ENCODE measurements at places on chromosomes 11 and 22. TPM values are rescaled to one million over a fixed set of nuclear protein-coding genes. Genes with fewer than 3 reads are reported as not detected.

Gene NCF4
- 13.4 TPM for total RNA-seq

Gene PDGFB
- total RNA-seq = 11.1 TPM

GRCh38 chr11:36976741-36977140 lies 378.7 kb upstream of the RAG2 start:
- DNase-seq = no peak
- no peaks in the 10 kb centered on the region for H3K36me3 ChIP-seq
- no peaks in the 10 kb centered on the region for H3K4me1 ChIP-seq
- H3K27me3 ChIP-seq = no peaks in the 10 kb centered on the region

GRCh38 chr11:59206635-59207034 lies 6.1 kb downstream of the MPEG1 start:
- H3K36me3 ChIP-seq = peaks cover 5% of the 10 kb centered on the region
- no peak for DNase-seq
- H3K4me1 ChIP-seq = no peaks in the 10 kb centered on the region
- no peak overlapping the region for H3K4me3 ChIP-seq

DNA sequence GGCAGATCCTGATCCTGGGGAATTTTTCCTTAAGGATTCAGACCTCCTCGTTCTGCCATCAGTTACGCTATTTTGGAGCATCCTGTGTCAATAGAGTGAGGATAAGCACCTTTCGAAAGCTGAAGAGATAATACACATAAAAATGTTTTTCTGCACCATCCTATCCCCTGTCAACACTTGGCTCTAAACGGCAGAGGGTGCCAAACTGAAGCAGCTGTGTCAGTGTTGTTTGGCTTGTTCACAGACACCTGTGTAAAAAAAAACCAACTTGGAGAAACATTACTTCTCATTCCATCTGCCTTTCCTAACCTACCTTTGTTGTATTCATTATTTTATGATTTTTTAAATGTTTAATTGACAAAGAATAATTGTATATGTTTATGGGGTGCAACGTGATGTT lies 417.0 kb upstream of the DDI1 start:
- no peaks in the 10 kb centered on the region for H3K27me3 ChIP-seq
- no peaks in the 10 kb centered on the region for H3K4me1 ChIP-seq
- H3K27ac ChIP-seq = no peak overlapping the region
- DNase-seq = no peak
- H3K36me3 ChIP-seq = no peaks in the 10 kb centered on the region
- H3K4me3 ChIP-seq = no peak overlapping the region

GRCh38 chr22:50326225-50326955 lies 422 bp downstream of the DENND6B start:
- peak overlapping the region; percentile 92 for H3K4me3 ChIP-seq
- H3K27ac ChIP-seq = peak overlapping the region; percentile 97
- H3K27me3 ChIP-seq = no peaks in the 10 kb centered on the region

DNA sequence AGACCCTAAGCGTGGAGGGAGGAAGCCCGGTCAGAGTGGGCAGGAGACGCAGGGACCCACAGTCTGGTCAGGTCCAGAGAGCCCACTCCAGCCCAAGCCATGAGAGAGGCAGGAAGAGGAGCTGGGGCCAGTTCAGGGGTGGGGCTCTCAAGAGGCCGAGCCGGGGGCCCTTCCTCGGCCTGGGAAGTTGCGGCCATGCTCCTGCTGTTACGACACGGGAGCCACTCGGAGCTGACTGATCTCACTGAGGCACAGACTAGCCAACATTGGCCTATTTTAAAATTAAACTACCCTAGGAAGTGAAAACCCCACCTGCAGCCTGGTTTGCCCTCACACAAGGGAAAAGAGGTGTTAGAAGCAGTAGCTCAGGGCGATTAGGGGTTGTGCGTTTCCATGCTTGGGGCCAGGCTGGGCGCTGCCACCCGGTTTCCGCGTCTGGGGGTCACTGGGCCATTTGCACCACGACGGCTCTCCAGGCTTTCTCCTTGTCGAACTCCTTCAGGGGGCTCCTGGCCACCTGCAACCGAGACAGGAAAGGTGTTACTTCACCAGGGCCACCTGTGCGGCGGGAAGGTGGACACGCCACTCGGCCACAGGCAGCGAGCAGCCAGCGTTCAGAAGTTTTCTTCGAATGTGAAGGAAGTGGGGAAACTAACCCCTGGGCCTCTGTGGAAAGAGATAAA lies 3.2 kb upstream of the TTLL8 start:
- H3K27me3 ChIP-seq = peaks cover 43% of the 10 kb centered on the region
- H3K27ac ChIP-seq = no peak overlapping the region
- H3K4me3 ChIP-seq = no peak overlapping the region
- no peaks in the 10 kb centered on the region for H3K36me3 ChIP-seq
- no peaks in the 10 kb centered on the region for H3K4me1 ChIP-seq

DNA sequence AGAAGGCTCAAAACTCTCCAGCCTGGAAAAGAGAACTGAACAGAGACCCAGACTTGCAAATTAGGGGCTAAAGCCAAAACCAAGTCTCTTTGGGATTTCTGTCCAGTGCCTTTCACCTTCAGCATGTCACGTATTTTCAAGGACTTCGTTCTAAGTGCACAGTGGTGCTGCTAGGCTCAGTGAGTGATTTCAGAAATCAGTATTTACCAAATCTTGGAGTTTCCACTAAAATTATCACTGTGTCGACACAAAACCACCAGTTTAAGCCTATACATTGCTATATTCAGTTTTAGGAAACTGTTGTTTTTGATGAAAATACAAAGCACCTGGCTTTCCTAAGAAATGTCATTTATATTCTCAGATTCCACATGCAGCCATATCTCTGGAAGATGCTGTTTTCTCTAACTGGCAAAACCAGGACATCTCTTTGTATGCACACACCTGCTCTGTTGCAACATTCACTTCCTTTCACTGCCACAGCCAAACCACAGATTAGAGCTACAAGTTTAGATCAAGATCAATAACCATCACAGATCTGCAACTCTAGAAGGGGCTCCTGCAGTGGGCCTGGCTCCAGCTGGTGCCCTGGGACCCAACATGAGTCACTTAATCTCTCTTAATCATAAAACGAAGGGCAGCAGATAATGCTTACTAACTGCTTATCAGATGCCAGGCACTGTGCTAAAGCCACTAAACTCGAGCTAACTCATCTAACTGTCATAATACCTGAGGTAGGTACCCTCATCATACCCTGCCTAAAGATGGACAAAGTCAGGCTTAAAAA lies 22.3 kb downstream of the SMCO4 start:
- no peaks in the 10 kb centered on the region for H3K4me1 ChIP-seq
- H3K27me3 ChIP-seq = no peaks in the 10 kb centered on the region
- no peak for DNase-seq
- no peak overlapping the region for H3K27ac ChIP-seq

DNA sequence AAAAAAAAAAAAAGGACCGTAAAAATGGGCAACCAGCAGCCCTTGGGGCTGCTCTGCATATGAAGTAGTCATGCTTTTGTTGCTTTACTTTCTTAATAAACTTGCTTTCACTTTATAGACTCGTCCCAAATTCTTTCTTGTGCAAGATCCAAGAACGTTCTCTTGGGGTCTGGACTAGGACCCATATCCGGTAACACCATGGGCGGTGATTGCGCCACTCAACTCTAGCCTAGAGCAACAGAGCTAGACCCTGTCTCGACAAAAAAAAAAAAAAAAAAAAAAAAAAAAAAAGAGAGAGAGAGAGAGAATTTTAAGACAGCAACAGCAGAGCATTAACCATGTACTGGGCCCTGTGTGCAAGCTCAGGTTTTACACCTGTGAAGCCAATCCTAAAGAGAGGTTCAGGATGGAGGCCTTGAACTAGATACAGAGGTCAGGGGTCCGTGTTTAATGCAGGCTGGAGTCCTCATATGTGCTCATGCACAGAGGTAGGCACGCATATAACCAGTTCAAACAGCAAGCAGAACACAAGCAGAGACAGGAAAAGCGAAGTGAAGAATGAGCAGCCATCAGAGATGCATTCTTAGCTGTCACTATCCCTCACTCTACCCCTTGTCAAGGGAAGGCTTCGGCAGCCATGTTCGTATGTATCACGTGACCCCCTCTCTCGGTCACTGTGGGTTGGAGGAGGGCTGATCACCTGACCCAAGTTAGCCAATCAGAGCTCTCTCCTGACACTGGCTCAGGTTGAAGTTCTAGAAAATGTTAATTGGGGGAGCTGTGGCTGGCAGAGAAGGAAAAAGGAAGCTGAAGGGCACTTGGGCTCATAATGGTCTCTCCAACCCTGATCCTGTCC lies 16.7 kb upstream of the SYT12 start:
- H3K27ac ChIP-seq = peak overlapping the region; percentile 58
- no peaks in the 10 kb centered on the region for H3K4me1 ChIP-seq
- H3K36me3 ChIP-seq = no peaks in the 10 kb centered on the region

DNA sequence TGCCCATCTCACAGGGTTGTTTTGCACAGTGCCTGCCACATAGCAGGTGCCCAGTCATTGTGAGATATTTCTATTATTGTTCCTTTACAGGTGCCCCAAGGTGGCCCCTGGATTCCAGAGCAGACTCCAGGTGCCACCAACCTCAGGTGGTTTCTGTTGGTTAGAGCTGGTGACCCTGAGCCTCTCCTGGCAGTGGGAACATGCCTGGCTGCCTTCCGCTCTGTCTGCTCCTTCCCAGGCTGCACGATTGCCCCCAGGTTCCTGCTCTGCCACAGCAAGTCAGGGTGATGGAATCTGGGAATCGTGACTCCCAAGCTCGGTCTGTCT lies 12.6 kb upstream of the OMP start:
- no peaks in the 10 kb centered on the region for H3K36me3 ChIP-seq
- H3K4me1 ChIP-seq = no peaks in the 10 kb centered on the region

DNA sequence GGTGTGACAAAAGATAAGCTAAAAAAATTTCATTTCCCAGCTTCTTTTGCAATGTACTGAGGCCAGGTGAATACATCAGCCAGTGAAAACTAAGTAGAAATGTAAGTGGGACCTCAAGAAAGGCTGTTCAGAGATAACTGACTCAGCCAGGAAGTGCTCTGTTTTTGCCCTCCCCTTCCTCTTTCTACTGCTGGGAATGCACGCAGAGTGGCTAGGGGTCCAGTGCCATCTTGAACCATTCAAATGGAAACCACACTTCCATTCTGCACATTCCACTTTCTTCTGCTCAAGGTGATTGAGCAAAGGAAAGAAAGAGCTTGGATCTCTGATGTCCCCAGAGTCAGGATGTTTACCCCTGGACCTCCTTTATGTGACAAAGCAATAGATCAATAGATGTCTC lies 27.8 kb upstream of the LMO2 start:
- no peaks in the 10 kb centered on the region for H3K36me3 ChIP-seq
- H3K27ac ChIP-seq = no peak overlapping the region
- no peak for DNase-seq
- no peak overlapping the region for H3K4me3 ChIP-seq

Gene PARVA
- total RNA-seq = 50.5 TPM

Gene PLEKHB1
- 17.0 TPM for total RNA-seq

DNA sequence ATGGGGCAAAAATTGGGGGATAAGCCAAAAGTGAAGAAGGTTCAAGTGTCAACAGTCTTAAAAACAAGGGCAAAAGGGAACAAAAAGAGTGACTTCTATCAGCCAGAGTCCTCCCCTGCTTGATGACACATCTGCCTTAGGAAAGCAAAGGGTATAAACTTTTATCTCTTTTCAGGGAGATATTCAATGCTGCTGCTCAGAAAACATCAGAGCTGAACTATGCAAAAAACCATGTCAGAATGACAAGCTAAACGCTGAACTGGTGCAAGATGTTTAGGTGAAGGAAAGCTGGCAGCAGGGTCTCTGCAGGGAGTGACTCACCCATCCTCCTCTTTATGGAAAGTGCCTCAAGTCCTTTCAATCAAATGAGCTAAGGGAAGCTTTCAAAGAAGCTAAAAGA lies 24.7 kb downstream of the ALG9 start:
- no peak overlapping the region for H3K27ac ChIP-seq
- H3K27me3 ChIP-seq = no peaks in the 10 kb centered on the region
- H3K4me3 ChIP-seq = no peak overlapping the region
- no peaks in the 10 kb centered on the region for H3K4me1 ChIP-seq
- no peaks in the 10 kb centered on the region for H3K36me3 ChIP-seq

GRCh38 chr11:749731-750130 lies 2.5 kb downstream of the TALDO1 start:
- peaks cover 9% of the 10 kb centered on the region for H3K4me1 ChIP-seq
- H3K27me3 ChIP-seq = no peaks in the 10 kb centered on the region
- no peak for DNase-seq
- no peaks in the 10 kb centered on the region for H3K36me3 ChIP-seq
- H3K27ac ChIP-seq = no peak overlapping the region

DNA sequence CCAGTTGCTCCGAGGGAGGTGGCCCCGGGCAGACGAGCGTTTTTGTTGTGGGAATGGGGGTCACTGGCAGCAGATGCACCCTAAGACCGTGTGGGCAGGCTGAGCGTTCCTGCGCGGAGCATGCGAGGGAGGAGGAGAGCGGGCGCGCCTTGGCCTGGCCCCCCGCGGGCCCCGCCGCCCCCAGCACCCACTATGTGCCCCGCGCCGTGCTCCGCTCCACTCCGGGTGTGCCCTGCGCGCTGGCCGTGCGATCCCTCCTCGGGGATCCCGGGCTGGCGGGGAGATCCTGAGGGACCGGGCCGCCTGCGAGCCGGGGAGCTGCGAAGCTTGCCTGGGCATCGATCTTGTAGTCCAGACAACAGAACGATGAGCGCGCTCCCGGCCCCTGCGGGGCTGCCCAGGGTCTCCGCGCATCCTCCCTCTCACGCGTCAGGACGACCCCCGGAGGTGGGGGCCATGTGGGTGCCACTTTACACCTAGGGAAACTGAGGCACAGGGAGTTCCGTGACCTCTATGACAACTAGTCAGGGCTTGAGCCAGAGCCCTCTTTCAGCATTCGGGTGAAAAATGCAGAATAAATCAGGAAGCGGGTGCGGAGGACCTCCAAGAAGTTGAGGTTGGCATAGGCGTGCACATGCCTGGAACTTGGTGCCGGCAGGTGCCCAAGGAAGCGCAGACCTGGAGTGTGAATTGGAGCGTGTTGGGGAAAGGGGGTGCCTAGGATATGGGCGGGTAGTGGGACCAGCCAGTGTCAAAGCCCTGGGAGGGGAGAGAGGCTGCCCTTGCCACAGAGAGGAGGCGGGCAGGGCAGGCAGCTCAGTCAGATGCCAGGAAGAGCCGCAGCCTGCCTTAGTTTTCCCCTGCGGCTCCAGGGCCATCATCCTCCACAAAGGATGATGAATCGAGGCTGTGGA lies 1.3 kb upstream of the KMT5B start:
- peak overlapping the region; percentile 91 for H3K4me3 ChIP-seq
- H3K27ac ChIP-seq = peak overlapping the region; percentile 100
- DNase-seq = peak; percentile 35
- H3K27me3 ChIP-seq = no peaks in the 10 kb centered on the region
- H3K36me3 ChIP-seq = no peaks in the 10 kb centered on the region

GRCh38 chr11:90133560-90134477 lies 644 bp upstream of the NAALAD2 start:
- no peaks in the 10 kb centered on the region for H3K36me3 ChIP-seq
- H3K27ac ChIP-seq = no peak overlapping the region
- peak overlapping the region; percentile 71 for H3K4me3 ChIP-seq
- H3K4me1 ChIP-seq = no peaks in the 10 kb centered on the region
- DNase-seq = no peak

- H3K4me3 ChIP-seq = no peak overlapping the region
- H3K36me3 ChIP-seq = no peaks in the 10 kb centered on the region
- H3K4me1 ChIP-seq = no peaks in the 10 kb centered on the region
- no peaks in the 10 kb centered on the region for H3K27me3 ChIP-seq
- H3K27ac ChIP-seq = no peak overlapping the region
Measured at GRCh38 chr11:15757048-15757698, 599.2 kb downstream of the SOX6 start.

- DNase-seq = no peak
- no peaks in the 10 kb centered on the region for H3K36me3 ChIP-seq
- no peaks in the 10 kb centered on the region for H3K27me3 ChIP-seq
- H3K4me1 ChIP-seq = no peaks in the 10 kb centered on the region
- H3K27ac ChIP-seq = peak overlapping the region; percentile 63
Measured at GRCh38 chr11:33926671-33927552, 35.0 kb upstream of the LMO2 start.

- H3K27me3 ChIP-seq = no peaks in the 10 kb centered on the region
- peak; percentile 64 for DNase-seq
- no peaks in the 10 kb centered on the region for H3K36me3 ChIP-seq
- H3K4me3 ChIP-seq = peak overlapping the region; percentile 69
- peaks cover 4% of the 10 kb centered on the region for H3K4me1 ChIP-seq
Measured at GRCh38 chr11:60915248-60915914, 1.4 kb downstream of the TMEM109 start.

All from breast epithelium (tissue), 4 donors.